Stimulated activated CD4-positive, alpha-beta T cell treated with anti-CD3 and anti-CD28 coated beads, Interleukin-15, amount 100 ng/mL, for 48 hours (primary cell): ENCODE measurements at places on chromosomes 12 and 14.
A peak's percentile ranks its signal among the peaks of the same experiment; 100 is the strongest.

DNA sequence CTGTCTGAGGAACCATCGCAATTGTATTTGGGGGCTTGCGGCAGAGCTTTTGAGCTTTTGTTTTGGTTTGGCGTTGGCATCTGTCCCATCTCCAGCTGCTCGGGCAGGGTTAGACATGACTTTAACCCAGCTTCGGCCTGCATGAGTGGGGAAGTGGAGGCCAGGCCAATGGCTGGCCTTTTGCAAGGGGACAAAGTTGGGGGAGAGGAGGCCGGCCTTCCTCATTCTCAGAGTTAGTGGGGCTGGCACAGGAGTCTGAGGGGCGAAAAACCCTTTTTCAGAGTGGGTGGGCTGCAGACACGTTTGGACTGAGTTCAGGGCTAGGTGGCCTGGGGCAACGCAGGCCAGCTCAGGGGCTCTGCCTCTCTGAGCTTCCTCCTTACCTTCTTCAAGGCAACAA lies 5.2 kb downstream of the KRT82 start:
- no peak for DNase-seq

DNA sequence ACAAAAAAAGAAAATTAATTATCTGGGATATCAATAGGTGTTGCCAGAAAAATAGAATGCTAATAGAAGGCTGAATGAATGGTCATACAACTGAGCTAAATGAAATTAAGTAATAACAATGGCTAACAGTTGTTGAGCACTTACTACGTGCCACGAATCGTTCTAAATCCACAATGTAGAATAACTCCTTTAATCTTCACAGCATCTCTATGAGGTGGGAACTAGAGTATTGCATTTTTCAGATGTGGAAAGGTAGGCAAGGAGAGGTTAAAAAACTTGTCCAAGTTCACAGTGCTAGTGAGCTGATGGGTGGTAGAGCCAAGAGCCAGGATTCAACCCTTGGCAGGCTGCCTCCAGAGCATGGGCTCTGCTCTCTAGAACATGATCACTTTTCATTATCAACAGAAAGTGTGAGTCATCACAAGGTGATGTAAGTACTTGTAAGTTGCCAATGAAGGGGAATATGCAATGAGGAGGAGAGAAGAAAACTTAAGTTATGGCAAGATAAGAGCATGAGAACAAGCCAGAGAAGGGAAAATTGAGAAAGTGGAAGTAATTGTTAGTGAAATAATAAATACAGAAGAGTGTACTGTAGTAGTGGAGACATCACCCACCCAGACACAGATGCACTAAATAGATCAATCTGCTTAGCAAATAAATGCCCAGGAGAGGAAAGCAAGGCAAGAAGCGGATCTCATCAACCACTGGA lies 122.1 kb downstream of the PRKD1 start:
- DNase-seq, result no peak

DNA sequence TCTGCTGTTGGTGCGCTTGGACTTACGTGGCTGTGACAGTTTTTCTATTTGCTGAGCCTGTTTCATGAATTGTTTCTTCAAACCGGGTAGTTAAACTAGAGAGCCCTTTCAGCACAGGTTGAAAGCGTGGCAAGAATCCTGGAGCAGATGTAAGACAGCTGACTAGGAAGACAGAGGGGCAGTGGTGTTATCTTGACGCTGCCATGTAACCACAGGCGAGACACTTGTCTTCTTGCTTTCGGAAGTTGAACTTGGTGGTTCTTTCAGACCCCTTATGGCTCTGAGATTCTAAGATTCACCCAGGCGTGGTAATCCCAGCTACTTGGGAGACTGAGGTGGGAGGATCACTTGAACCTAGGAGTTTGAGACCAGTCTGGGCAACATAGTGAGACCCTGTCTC lies 4.3 kb downstream of the EMP1 start:
- no peak for DNase-seq

- DNase-seq, result no peak
Observed at GRCh38 chr12:64814432-64814831, 10.0 kb upstream of the TBC1D30 start.

DNA sequence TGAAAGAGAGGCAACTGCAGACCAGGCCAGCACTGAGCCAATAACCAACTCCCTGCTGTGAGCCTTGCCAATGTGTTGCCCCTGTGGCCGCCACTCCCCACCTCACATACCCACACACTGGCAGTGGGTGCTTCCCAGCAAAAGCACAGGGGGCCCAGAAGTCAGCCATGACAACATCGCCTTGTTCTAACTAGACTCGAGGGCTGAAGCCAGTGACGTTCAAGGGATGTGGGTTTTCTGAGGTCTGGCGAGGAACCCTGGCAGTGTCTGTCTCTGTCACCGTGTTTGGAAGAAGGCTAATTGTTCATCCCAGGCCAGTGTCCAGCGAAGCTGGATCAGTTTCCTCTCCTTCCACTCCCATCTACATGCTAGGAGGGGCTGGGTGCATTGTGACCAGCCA lies 311.8 kb upstream of the AMIGO2 start:
- DNase-seq, result peak; percentile 65

GRCh38 chr14:23177181-23177580 lies 6.3 kb downstream of the SLC7A8 start:
- no peak for DNase-seq

GRCh38 chr12:96260231-96260630 lies 66.1 kb downstream of the ELK3 start:
- no peak for DNase-seq

DNA sequence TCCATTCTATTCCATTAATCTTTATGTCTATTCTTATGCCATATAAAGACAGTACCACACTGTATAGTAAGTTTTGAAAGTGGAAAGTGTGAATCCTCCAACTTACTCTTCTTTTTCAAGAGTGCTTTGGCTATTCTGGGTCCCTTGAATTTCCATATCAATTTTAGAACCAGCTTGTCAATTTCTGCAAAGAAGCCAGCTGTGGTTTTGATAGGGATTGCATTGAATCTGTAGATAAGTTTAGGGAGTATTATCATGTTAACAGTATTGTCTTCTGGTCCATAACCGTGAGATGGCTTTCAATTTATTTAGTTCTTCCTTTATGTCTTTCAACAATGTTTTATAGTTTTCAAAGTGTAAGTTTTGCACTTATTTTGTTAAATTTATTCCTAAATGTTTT lies 34.2 kb upstream of the GCH1 start:
- DNase-seq, result no peak
